ENCODE measurements at places on chromosomes 16 and 17. TPM values are rescaled to one million over a fixed set of nuclear protein-coding genes. Genes with fewer than 3 reads are reported as not detected.

DNA sequence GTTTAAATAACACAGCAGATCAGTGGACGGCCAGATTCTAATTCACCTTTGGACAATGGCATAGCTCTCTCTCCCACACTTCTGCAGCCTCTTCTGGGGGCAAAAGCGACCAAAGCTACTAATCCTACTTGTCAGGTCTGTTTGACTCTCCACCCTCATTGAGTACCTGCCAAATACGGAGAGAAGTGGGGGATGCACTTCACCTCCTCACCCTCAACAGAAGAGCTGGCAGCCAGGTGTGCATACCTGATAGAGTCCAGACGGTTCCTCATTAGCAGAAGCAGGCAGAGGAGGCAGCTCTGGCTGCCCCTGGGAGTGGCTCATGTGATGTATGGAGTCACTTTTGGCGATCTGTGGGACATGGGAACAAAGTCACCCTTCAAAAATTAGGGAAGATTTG is 4.9 kb downstream of the DNAH3 start:
- DNase-seq, result no peak

DNA sequence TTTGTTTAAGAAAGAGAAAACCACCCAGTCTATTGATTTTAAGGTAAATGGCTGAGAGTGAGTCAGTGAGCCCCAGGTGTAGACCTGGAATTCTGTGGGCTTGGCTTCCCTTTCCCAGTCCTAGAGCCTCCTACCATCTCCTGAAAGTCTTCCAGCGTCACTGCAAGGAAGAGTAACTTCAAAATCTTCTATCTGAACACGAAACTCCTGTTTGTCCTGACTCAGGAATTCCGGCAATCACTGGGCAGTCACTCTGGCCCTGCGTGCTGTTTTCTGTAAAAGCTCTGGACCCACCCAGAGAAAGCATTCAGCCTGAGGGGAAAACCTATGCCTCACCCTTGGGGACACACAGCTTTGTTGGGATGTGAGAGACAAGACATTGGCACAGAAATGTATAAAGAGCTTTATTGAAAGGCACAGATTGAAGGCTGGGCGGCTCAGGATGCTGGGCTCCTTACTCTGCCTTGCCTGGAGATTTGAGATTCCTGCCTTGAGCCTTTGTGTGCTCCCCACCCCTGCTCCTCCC is 15.9 kb downstream of the MINK1 start:
- DNase-seq, result no peak

- no peak for DNase-seq
Observed at GRCh38 chr17:44043272-44043696, 23.2 kb downstream of the LSM12 start.

GRCh38 chr17:35460354-35460851 is 11.8 kb upstream of the SLFN13 start:
- DNase-seq, result peak; percentile 79

DNA sequence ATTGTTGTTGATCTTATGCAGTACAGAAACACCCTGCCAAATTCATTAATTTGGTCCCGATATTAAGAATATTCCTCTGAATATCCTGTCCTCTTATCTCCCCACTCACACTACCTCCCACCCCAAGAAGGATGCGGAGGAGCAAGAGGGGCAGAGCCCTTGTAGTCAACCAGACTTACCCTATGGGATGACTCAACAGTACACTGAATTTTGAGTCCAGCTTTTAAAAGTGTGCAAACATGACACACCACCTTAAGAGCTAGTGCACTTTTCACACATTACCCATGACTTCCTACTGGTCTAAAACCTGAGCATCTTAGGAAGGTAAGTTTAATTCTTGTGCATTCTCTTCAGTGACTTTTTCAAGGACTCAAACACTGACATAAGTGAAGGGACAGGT is 9.5 kb downstream of the USP22 start:
- DNase-seq, result no peak

GRCh38 chr16:57505169-57505568 is 18.9 kb upstream of the DOK4 start:
- no peak for DNase-seq

Gene ZMYND15
- 2.3 TPM for total RNA-seq

DNA sequence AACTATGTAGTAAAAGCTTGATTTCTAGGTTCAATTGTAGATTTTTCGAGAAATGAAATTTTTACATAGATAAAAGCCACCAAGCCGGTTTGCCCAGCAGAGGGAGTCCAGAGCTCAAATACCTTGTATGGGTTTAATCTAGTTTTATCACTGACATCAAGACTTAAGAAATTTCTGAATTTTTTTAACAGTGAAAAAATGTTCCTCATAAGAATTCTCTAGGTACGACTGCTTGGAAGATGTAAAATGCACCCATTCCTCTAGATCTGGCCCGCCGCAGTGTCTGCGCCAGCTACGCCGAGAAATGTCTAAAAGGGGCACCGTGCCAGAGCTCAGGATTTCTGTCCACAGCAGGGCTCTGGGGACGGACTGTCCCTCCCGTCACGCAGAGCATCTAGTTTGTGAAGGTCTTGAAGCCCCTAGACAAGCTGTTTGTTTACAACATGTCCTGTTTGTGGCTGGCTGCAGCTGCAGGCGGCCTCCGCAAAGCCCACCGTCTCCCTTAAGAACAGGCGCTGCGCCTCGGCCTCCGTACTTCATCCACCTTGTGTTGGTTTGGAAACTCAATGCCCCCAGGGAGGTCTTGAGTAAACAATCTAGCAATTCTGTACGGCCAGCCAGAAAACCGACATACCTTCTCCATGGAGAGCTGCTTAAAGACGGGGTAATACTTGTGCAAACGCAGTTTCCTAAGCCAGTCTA is 24.8 kb downstream of the MAP1LC3B start:
- DNase-seq, result no peak

DNA sequence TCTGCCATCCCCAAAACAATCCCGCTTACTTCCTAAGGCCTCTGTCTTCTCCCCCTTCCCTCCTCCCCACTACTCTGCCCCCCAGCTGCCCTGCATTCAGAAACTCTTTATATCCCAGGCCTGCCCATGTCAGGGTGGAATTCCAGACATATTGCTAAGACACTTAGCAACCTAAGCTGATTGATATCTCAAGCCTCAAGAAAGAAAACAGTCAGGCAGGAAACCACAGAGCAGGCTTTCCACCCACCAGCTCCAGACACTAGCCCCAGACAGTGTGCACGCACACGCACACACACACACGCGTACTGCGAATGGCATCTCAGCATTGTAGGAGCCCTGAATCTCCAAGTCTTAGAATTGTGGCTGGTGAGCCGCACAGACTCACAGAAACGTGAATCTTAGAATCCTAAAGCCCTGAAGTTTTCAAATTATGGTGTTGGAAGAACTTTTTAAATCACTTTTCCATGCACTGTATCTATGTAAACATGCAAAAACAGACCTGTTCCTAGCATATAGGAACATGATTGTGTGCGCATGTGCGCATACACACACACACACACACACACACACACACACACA is 8.8 kb upstream of the LPCAT2 start:
- DNase-seq, result no peak

- DNase-seq, result peak; percentile 38
Observed at GRCh38 chr16:50644729-50645128, 36.4 kb downstream of the SNX20 start.

Gene NME2
- total RNA-seq, result 172 TPM

GRCh38 chr16:86240716-86241363 is 269.5 kb upstream of the FOXF1 start:
- DNase-seq, result no peak

DNA sequence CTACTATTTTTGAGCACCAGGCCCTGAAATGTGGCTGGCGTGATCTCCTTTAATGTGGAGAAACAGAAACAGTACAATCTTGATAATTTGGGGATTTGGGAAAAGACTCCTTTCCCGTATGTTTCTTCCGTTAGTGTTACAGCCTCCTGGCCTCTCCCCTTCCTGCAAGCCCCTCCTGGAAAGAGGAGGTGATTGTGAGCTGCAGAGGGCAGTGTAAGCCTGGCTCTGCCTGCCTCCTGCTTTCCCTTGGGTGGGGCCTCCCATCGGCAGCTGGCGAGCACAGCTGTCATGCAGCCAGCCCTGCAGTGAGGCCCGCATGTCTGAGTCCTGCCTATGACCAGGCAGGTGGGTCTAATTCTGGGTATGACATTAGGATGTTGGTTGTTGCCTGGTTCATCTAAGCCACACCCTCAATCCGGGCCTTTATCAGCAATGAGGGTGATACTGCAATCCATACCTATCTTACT is 48.7 kb upstream of the WSB1 start:
- DNase-seq, result peak; percentile 84
